CD8-positive, alpha-beta memory T cell (primary cell): ENCODE measurements at places on chromosomes 2 and 18. TPM values are rescaled to one million over a fixed set of nuclear protein-coding genes. Genes with fewer than 3 reads are reported as not detected.

DNA sequence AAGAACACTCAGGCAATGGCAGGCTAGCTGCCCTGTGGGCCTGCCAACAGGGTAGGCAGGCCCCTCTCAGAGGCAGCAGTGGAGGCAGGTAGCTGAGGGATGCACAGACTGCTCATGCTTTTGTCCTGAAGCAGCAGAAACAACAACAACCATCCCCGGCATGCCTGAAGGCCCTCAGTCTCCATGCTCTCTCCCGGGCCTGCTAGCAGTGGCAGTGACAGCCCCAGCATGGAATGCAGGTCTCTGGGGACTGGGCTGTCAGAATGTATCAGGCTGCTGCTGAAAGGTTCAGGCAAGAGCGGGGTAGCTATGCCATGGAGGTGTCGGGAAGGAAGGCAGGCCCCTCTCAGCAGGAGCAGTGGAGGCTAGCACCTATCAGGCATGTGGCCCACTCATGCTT, 209.8 kb downstream of the KCNJ3 start:
- no peak for DNase-seq

DNA sequence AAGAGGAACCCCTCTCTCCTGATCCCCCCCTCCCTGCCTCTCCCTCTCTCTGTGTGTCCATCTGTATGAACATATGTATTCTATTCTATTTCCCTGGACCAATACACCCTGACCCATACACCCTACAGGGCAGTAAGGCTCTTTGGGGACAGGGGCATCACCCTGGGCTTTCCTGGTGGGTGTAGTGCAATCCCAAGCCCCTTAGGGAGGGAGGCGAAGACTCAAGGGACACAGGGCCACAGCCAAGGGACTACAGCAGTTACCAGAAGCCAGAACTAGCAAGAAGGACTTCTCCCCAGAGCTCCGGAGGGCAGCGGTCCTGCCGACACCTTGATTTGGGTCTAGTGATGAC, 214.2 kb upstream of the RAB6C start:
- no peak for DNase-seq

DNA sequence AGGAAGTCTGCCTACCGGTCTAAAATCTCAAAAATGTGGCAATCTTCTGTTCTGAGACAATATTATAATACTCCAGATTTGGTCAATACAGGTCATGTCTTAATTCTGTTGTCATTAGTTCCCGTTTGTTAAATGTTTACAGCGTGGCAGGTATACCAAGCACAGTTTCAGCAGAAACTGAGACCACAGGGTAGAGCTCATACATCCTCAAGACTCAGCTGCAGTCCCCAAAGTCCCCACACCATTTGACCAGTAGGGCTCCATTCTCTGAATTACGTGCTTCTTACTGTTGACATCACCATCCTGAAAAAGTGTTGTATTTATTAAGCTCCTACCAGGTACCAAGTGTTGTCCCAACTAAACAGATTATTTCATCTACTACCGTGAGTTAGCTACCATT, 157.1 kb downstream of the MC4R start:
- DNase-seq, result no peak

DNA sequence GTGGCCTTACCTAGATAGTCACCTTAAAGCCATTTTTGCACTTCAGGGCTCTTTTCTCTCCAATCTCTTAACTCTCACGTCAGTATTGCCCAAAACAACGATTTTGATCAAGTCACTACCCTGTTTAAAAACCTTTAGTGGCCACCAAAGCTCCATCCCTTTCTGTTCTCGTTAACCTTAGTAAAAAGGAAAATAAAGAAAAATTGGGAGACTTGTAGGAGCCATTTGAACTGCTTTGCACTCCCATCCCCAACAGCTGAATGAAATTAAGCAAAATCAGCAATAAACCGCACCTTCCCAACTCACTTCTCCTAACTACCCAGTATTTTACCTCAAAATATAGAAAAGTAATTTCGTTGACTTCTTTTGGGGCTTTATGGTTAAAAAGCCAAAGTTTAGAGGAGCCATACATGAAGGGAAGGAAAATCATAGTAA, 686 bp upstream of the ARL5A start:
- DNase-seq, result no peak

GRCh38 chr18:468955-469790, 31.3 kb downstream of the COLEC12 start:
- DNase-seq, result no peak

DNA sequence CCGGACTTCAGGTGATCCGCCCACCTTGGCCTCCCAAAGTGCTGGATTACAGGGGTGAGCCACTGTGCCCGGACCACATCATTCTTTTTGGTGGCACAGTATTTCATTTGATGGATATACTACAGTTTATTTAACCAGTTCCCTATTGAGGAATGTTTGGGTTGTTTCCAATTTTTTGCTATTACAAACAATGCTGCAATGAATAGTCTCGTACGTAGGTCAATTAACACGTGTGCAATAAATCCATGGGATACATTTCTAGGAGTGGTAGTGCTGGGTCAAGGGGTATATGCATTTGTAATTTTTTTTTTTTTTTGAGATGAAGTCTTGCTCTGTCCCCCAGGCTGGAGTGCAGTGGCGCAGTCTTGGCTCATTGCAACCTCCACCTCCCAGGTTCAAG, 28.4 kb upstream of the XPO1 start:
- no peak for DNase-seq

- no peak for DNase-seq
Measured at GRCh38 chr2:159891917-159892730, 94.1 kb upstream of the CD302 start.

DNA sequence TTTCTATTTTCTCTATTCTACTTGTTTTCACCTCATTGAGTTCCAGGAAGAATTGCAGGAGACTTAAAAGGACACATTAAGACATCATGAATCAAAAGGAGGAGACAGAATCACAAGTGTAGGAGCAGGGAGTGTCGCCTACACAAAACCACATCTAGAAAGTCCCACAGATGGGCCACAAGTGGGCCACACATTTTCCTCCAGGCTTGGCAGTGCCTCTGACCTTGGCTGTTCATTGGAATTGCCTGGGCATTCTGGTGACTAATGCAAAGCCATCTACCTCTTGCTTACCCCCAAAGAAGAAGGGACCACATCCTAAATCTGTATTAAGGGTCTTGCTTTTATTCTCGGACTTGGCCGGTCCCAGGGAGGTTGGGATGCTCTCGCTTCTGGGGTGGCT, 103.6 kb downstream of the KLHL29 start:
- DNase-seq, result no peak

DNA sequence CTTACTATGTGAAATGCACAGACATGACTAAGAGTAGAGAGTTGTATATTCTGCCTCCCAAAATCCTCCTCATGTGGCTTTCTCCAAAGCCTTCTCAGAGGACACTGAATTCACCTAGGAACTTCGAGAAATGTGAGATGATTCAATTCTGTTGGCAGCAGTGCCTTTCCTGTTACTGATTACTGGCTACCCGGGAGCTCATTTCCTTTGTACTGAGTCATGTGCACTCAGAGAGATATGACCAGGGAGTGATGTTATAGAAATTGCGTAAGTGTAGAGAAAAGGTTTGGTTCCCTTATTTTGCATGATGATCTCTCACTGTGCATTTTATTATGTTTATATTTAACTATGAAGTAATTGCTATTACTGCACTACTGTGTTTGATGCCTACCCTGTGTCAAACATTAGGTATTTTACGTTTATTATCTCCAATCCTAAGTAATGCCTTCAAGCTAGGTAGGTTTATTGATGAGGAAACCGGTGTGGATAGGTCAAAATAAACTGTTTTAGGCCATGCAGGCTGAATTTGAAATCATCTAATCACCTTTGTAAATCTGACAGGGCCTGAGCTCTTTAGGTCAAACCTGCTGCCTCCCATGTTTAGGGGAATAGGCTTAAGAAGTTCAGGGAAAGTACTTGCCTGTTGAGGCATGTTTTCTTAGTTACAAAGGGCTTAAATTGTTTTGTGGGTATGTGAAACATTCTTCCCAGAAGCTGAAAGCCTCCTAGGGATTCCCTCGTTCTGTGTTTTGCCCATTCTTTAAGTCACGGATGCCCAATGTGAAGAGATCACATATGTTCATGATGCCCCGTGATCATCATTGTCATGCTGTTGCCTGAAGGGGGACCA, 86.8 kb downstream of the FMNL2 start:
- DNase-seq, result no peak

DNA sequence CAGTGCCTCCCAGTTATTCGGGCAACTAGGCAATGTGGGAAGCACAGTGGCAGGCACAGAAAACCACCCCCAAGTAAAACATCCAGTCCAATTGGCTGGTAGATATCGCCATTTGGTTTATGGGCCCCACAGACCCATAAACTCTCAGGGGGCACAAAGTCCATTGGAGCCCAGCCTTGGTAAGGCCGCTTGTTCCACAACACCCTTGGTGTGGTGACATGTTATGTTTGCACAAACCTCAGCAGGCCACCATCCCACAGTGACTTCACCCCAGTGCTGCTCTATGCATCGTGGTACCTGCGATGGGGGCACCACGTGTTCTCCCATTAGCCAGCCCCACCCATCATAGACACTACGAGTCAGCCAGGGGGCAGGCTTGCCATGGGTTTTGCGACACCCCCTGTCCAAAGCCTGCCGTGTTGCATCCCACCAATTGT, 18.5 kb downstream of the PHOSPHO2 start:
- DNase-seq, result no peak

DNA sequence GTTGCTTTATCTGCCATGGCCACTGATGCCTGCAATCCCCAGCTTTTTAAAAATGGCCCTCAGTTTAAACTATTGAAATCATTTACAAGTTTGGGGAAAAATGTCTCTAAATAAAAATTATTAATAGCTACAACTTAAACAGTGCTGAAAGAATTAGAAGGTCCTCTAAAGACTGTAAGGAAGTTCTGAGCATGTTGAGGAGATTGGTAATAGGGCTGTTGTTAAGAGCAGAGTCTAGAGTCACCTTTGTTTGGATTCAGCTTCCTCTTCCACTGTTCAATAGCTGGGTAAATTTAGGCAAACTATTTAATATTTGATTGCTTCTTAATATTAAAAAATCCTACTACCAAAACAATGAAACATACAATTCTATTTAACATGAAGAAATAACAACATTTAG, 1127.1 kb upstream of the DDX18 start:
- DNase-seq, result no peak

GRP gene
- not detected for total RNA-seq

GRCh38 chr2:107502539-107502938, 324.2 kb upstream of the RGPD4 start:
- no peak for DNase-seq

CXCR2 gene
- total RNA-seq, result not detected
